ENCODE measurements at places on chromosomes 2 and 18.

- peak; percentile 10 for DNase-seq
These were observed 25.0 kb upstream of the PHLPP1 start for GRCh38 chr18:62690236-62690815.

DNA sequence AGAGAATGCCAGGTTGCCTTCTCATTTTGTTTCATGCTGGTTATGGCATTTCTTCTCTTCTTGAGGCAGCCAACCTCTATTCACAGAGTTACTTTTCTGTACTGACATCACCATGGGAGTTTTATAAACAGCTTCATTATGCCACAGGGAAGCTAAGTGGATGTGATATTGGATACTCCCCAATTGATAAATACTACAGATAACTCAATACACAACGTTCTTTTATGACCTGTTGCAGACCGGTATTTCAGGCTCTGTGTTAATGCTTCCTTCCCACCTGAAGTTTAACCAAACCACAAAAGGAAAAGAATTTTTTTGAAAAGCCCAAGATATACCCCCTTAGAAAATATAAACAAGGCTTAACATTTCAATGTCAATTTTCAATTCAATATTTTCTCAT lies 258.3 kb upstream of the SOX11 start:
- no peak for DNase-seq

DNA sequence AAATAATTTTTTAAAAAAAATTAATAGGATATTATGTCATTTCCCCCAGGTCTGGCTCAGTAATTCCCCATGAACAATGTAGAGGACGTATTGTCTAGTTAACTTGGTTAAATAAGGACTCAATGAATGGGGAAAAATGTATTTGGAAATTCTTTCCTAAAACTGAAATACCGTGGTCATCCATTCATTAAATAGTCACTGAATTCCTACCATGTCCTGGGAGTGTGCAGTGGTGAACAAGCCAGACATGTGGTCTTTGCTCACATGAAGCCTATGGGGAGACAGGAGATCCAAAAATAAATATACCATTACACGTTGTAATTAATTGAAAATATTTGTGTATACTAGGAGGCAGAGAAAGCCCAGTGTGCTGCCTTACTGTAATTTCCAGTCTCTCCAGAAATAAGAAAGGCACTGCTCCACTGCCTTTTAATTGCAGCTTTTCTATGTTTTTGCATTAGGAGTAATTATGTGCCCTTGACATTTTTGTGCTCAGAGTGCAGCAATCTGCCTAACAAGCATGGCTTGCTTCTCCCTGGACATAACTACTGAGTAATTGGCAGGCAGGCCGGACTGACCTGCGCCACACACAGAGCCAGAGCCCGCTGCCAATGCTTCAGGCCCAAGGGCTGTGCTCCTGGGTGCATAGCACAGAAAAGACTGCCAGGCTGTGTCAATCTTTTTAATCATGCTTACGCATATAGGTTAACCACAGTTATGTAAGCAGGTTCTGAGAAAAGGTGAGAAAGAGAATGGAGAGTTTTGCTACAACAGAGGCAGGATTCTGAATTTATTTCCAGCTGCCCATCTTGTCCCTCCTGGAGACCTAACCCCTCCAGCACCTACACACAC lies 22.2 kb upstream of the TTC39C start:
- DNase-seq, result no peak

DNA sequence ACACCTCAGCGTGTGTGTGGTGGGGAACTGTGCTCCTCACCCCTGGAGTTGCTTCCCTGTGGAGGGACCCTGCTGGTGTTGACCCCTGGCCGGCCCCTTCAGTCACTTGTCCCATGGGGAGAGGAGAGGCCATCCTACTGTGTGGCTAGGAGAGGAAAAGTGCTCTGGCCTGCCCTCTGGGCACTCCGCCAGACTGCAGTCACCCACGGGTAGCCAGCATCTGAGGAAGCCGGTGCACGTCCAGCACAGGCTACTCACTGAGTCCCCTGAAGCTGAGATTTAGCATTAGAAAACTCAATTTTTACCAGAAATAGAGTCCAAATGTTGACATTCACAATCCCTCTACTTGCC lies 211.5 kb upstream of the RAB6C start:
- no peak for DNase-seq

GRCh38 chr2:218186355-218186766 lies 19.6 kb upstream of the CXCR1 start:
- DNase-seq, result peak; percentile 86

GRCh38 chr2:867296-867695 lies 83.4 kb upstream of the SNTG2 start:
- DNase-seq, result no peak

GRCh38 chr2:45435316-45435715 lies 175.8 kb downstream of the SRBD1 start:
- peak; percentile 44 for DNase-seq

DNA sequence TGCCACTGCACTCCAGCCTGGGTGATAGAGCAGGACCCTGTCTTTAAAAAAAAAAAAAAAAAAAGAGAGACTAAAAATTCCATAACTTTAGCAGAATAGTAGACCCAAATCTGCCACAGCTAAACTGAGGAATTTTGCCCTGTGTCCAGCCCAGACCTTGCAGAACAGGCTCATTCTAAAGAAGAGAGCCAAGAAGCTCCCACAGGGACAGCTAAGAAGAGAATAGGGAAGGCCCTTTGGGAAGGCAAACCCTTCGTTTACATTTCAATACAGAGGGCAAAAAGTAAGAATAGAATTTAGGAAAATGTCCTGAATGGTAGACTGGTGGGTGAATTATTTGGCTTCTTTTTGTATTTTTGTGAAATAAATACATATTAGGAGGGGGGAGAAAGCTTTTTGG lies 21.5 kb upstream of the BZW1 start:
- no peak for DNase-seq

- DNase-seq, result no peak
These were observed 194.0 kb downstream of the ACTR3 start for GRCh38 chr2:114083717-114084387.

GRCh38 chr2:74567881-74568280 lies 13.4 kb downstream of the DOK1 start:
- peak; percentile 67 for DNase-seq

- DNase-seq, result no peak
These were observed 251.5 kb upstream of the NXPH2 start for GRCh38 chr2:139031722-139032121.

GRCh38 chr2:237561221-237561620 lies 5.2 kb upstream of the PRLH start:
- no peak for DNase-seq

GRCh38 chr2:43185146-43185545 lies 41.3 kb downstream of the ZFP36L2 start:
- no peak for DNase-seq

GRCh38 chr18:59323931-59324622 lies 5.6 kb upstream of the CPLX4 start:
- DNase-seq, result no peak

DNA sequence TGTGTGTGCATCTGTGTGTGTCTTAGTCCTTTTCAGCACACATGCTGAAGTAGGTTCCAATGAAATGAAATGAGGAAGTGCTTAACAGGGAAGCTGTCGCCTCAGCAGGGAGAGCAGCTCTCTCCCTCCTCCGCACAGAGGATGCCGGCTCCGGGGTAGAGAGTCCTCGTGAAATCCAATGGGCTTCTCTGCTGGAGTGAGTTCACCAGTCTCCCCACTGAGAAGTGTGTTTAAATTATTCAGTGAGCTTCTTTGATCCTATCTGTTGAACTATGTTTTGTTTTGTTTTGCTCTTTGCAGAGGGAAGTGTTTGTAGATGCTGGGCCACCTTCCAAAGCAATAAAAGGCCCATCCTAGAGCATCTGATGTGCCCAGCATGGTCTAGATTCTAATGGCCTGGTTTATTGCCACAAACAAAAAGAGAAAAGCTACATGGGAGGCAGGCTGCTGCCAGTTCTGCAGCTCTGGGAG lies 6.7 kb downstream of the PPP1R7 start:
- no peak for DNase-seq

DNA sequence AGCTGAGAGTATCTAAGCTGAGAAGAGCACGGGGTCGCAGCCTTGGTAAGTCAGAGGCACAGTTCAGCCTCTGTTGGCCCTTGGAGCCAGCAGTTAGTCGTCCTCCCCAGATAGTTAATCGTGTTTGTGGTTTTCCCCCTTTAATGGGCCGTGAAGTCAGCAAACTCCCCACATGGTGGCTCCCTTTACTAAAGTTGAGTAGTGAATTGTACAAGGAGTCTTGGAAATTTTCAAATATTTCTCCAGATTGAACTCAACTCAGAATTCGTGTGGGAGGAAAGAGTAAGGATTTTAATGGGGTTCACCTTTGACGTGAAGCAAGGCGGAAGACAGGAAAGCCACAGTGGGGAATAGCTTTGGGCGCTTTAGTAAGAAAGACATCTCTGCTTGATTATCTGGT lies 2.4 kb upstream of the ADCYAP1 start:
- peak; percentile 69 for DNase-seq

DNA sequence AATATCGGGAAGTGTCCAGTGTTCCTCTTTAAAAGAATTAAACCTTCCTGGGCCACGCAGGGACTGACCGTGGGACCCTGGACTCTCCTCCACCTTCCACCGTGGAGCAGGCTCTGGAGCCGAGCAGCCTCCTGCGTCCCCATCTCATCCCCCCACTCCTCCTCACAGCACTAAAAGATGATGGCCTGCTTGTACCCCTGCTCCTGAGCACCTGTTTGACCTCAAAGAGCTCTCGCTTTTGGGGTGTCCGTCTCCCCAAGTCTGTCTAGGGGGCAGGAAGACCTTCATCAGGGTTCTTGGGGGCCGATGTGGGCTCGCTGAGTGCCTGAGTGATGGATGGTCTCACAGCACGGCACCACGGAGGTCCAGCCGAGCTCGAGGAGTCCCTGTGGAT lies 1.2 kb upstream of the SDC1 start:
- DNase-seq, result no peak

Measured in GM03348 (cell line).